Fibroblast of villous mesenchyme (primary cell): ENCODE measurements at places on chromosomes 13 and 19.

DNA sequence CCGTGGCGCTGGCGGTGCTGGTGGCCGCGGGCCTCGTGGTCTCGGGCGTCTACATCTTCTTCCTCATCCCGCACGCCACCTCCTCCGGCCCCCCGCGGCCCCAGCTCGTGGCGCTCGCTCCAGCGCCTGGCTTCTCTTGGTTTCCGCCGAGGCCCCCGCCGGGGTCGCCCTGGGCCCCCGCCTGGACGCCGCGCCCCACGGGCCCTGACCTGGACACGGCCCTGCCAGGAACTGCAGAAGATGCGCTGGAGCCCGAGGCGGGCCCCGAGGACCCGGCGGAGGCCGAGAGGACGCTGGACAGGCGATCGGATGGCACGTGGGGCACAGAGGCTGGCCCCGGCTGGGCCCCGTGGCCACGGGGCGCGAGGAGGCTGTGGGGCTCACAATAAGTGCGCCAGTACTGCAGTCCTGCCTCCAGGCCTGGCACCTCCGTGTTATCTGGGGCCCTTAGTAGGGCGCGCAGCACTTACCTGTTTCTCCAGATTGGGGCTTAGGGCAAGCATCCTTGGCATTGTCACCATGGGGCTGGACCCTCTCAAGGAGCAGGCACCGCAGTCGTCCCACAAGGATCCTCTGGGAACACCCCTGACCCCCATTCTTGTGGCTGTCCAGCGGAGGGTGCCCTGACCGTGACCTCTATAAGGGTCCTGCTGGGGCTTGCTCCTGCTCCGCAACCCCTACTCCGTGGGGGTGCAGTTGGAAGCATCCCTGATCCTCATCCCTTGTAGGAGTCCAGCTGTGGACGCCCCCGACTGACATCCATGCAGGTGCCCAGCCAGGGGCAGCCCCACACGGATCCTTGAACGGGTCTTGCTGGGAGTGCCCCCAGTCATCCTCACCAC, 1.5 kb downstream of the RNF225 start:
- no peak for DNase-seq

DNA sequence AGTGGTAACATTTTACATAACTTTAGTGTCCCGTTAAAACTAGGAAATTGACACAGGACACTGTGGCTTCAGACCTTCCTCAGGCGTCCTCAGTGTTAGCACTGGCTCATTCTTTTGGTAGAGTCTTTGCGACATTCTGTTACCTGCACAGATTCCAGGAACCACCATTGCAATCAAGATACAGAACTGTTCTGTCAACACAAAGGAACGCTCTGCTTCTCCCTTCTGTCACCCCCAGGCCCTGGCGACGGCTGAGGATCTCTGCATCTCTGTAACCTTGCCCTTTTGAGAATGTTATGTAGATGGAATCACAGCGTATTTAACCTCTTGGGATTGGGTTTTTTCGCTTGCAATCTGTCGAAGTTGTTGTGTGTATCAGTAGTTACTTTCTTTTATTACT, 22.6 kb downstream of the KDM4B start:
- no peak for DNase-seq

GRCh38 chr19:16060294-16060693, 16.0 kb upstream of the TPM4 start:
- DNase-seq = no peak

GRCh38 chr13:69487576-69487975, 620.0 kb upstream of the ATXN8OS start:
- DNase-seq = no peak

GRCh38 chr13:36051082-36051481, 80.1 kb downstream of the DCLK1 start:
- DNase-seq = no peak

- no peak for DNase-seq
These were observed 30.4 kb downstream of the RAB20 start for GRCh38 chr13:110531100-110531499.

- DNase-seq = peak; percentile 95
These were observed 13.3 kb upstream of the CACNG6 start for GRCh38 chr19:53977991-53978731.

DNA sequence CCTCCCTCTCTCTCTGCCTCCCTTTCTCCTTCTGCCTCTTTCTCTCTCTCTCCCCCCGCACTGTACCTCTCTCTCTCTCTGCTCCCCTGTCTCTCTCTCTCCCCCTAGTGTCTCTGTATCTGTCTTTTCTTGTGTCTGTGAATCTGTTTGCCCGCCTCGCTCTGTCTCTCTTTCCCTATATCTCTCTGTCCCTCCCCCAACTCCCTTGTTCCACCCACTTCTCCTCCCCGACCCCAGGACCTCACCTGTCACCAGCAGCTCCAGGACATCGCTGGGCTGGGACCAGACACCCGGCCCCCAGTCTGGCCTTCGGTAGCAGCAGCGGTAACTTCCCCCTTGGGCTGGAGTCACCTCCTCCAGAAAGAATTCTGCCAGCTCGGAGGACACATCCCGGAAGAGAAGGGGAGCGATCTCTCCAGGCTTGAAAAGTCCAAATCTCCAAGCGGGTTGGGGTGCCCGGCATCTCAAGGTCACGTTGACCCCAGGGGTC, 3.9 kb downstream of the OSCAR start:
- peak; percentile 39 for DNase-seq

DNA sequence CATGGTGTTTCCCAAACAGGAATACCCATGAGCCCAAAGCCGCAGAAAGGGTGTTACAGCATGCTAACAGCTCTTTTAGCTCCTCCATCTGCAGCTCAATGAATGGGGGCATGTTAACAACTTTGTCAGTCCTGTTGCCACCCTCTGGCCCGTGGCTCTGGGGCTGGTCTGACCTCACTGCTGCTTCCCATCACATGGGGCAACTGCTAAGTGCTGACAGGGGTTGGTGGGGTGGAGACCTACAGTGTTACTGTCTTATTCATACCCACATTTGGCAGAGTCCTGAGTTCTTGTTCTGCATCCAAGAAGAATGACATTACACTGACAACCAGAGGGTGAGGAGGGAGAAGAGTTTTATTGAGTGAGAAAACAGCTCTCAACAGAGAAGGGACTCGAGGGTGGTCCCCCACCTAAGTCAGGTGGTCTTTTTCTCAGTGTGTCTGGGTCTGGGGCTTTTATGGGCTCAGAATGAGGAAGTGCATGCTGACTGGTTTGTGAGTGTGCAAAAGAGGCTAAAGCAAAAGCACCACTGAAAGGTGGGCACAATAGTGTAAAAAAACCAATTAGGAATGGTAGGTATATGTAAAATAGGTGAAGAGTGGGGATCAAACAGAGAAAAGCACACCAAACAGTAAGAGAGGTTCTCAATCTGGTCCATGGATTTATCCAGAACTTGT, 1952.0 kb upstream of the PCDH20 start:
- DNase-seq = no peak

GRCh38 chr13:97117388-97117910, 104.7 kb upstream of the MBNL2 start:
- no peak for DNase-seq

GRCh38 chr13:19862481-19863313, 752 bp downstream of the ZMYM5 start:
- peak; percentile 38 for DNase-seq

- DNase-seq = no peak
These were observed 72.8 kb downstream of the GNG7 start for GRCh38 chr19:2629491-2630351.

GRCh38 chr19:20269461-20269860, 102.4 kb downstream of the ZNF486 start:
- no peak for DNase-seq

DNA sequence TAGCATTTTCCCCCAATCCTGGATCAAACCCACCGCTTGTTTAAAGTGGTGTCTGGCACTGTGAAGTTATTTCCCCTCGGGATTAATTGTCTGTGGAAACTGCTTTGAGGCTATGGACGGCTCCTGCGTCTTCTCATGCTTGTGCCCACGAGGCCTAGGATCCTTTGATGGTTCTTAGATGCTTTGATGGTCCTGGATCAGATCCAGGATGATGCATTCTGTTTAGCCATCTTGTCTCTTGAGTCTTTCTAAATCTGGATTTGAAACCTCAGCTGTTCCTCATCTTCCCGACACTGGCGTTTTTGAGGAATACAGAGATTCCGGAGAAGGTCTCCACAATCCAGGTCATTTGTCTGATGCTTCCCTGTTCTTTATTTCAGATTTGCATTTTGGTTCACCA, 36.1 kb upstream of the USP29 start:
- DNase-seq = no peak

GRCh38 chr13:110760611-110761010, 47.1 kb downstream of the ING1 start:
- DNase-seq = no peak
